CD8-positive, alpha-beta memory T cell (primary cell): ENCODE measurements at places on chromosomes 4 and X. TPM values are rescaled to one million over a fixed set of nuclear protein-coding genes. Genes with fewer than 3 reads are reported as not detected.

The GBA3 gene
- not detected for total RNA-seq

- H3K4me3 ChIP-seq, result no peak overlapping the region
- H3K27me3 ChIP-seq, result no peaks in the 10 kb centered on the region
- DNase-seq, result no peak
- no peaks in the 10 kb centered on the region for H3K4me1 ChIP-seq
These were observed 37.2 kb downstream of the HPF1 start for GRCh38 chr4:169720529-169720928.

- H3K36me3 ChIP-seq, result no peaks in the 10 kb centered on the region
- no peak overlapping the region for H3K27ac ChIP-seq
- DNase-seq, result no peak
- no peak overlapping the region for H3K4me3 ChIP-seq
- no peaks in the 10 kb centered on the region for H3K4me1 ChIP-seq
- H3K27me3 ChIP-seq, result no peaks in the 10 kb centered on the region
These were observed 20.3 kb downstream of the TEC start for GRCh38 chr4:48249378-48249777.

GRCh38 chr4:37803348-37803973, 23.0 kb upstream of the PGM2 start:
- no peaks in the 10 kb centered on the region for H3K27me3 ChIP-seq
- no peak overlapping the region for H3K4me3 ChIP-seq
- no peaks in the 10 kb centered on the region for H3K4me1 ChIP-seq
- H3K36me3 ChIP-seq, result no peaks in the 10 kb centered on the region

The GIMD1 gene
- not detected for total RNA-seq

GRCh38 chr4:142959173-142959572, 113.1 kb upstream of the INPP4B start:
- H3K4me1 ChIP-seq, result no peaks in the 10 kb centered on the region
- no peak overlapping the region for H3K27ac ChIP-seq
- no peaks in the 10 kb centered on the region for H3K36me3 ChIP-seq

The PABPC5 gene
- not detected for total RNA-seq

The SPACA5 gene
- not detected for total RNA-seq

The FOXP3 gene
- total RNA-seq, result 11.2 TPM

GRCh38 chrX:118221733-118222132, 105.1 kb upstream of the KLHL13 start:
- DNase-seq, result no peak
- H3K27me3 ChIP-seq, result no peaks in the 10 kb centered on the region
- no peak overlapping the region for H3K27ac ChIP-seq
- no peaks in the 10 kb centered on the region for H3K4me1 ChIP-seq
- H3K36me3 ChIP-seq, result no peaks in the 10 kb centered on the region

- DNase-seq, result no peak
- peaks cover 28% of the 10 kb centered on the region for H3K4me1 ChIP-seq
- no peak overlapping the region for H3K27ac ChIP-seq
- H3K27me3 ChIP-seq, result no peaks in the 10 kb centered on the region
- peaks cover 9% of the 10 kb centered on the region for H3K36me3 ChIP-seq
These were observed 3.9 kb downstream of the TMEM33 start for GRCh38 chr4:41939016-41939626.

DNA sequence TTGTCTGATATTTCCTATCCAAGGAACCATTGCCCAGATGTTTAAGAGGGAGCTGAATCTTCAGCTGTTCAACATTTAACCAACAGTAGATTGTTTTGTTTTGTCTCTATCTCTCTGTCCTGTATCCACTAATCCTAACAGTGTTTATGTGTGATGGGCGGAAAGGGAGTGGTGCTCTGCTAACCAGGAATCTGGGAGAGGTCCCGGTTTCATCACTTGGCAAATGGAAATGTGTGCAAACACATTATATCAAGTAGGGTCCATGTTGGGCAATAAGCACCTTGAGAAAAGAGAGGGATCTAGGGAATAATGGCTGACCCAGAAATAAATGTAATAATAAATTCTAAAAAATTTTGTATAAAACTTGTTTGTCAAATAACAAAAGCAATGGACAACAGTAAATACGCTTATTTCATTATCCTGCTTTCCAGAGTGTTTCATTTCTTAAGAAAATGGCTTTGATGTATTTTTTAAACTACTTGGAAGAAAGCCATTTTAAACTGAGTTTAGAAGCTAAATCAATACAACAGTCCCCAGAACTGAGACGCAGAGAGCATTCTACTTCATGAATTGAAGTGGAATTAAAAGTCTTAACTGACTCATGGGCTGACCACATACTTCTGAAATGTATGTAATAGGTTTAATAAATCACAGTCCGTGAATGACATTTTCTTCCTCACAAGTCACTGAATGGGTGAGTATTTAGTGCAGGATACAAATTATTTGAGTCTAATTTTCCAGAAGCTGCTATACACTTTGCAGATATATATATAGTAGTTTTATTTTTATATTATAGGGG, 55.8 kb downstream of the EMCN start:
- no peak overlapping the region for H3K4me3 ChIP-seq
- H3K4me1 ChIP-seq, result peaks cover 9% of the 10 kb centered on the region
- no peak overlapping the region for H3K27ac ChIP-seq
- DNase-seq, result no peak
- no peaks in the 10 kb centered on the region for H3K36me3 ChIP-seq
- H3K27me3 ChIP-seq, result no peaks in the 10 kb centered on the region

The ARHGEF38 gene
- total RNA-seq, result not detected

The TRMT10A gene
- total RNA-seq, result 8.1 TPM

GRCh38 chr4:4752576-4753401, 106.7 kb upstream of the MSX1 start:
- H3K4me1 ChIP-seq, result no peaks in the 10 kb centered on the region
- H3K27me3 ChIP-seq, result no peaks in the 10 kb centered on the region

- H3K27me3 ChIP-seq, result no peaks in the 10 kb centered on the region
- H3K4me3 ChIP-seq, result no peak overlapping the region
- H3K36me3 ChIP-seq, result no peaks in the 10 kb centered on the region
- no peak overlapping the region for H3K27ac ChIP-seq
These were observed 244.1 kb upstream of the TEX13A start for GRCh38 chrX:105464618-105465017.

DNA sequence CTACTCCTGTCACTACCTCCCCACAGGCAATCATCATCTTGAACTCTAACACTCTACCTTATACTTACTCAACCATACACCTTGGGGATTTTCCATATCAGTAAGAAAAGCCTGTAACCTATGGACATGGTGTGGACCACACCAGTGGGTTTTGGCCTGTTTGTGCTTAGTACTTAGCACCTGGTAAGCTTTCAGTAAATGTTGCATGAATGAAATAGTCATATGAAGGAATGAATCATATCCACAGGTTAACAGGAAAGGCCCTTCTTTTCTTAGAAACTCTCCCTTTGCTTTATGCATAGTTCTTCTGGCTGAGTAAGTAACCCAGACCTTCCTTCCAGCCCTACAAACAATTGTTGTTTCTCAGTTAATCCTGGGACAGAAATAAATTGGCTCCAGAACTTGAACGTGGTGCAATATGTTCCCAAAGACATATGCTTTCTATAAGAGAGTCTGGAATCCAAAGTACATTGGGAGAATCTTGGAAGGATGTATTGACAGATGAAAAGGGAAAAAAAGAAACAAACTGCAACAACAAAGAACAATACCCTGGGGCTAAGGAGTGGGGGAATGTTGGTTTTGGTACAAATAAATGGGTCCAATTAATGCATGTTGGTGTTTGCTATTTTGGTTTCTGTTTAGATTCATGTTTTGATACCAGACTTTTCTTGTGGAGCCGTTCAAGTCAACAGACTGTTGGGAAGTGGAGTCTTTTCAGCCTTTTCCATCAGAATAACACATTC, 27.8 kb downstream of the RASL11B start:
- no peaks in the 10 kb centered on the region for H3K4me1 ChIP-seq
- no peaks in the 10 kb centered on the region for H3K27me3 ChIP-seq
- H3K4me3 ChIP-seq, result no peak overlapping the region
- H3K36me3 ChIP-seq, result no peaks in the 10 kb centered on the region
- DNase-seq, result no peak
- H3K27ac ChIP-seq, result no peak overlapping the region

- no peaks in the 10 kb centered on the region for H3K4me1 ChIP-seq
- no peak overlapping the region for H3K4me3 ChIP-seq
- no peaks in the 10 kb centered on the region for H3K27me3 ChIP-seq
- DNase-seq, result no peak
- H3K36me3 ChIP-seq, result no peaks in the 10 kb centered on the region
These were observed 875.8 kb upstream of the SLIT2 start for GRCh38 chr4:19375931-19376330.

The ADGRG4 gene
- not detected for total RNA-seq

The DOK7 gene
- total RNA-seq, result not detected

DNA sequence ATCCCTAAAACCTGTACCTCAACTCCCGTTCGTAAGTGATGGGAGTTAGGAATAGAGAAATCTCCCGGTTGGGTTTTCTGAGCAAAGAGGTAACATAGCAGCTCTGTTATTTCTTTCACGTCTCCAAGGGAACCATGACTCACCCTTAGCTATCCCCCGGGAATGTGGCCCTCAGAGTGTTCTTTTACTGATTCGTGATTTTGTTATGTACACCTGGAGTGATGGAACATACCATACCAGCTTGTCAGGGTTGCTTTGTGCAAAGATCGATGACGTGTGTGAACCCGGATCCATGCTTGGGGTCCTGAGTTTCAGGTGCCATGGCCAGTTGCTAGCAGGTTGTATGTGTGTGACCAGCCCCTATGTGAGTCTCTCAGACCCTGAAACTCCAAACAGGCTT, 52.6 kb downstream of the HPRT1 start:
- H3K27me3 ChIP-seq, result no peaks in the 10 kb centered on the region
- no peaks in the 10 kb centered on the region for H3K36me3 ChIP-seq
- no peak overlapping the region for H3K27ac ChIP-seq
- no peak overlapping the region for H3K4me3 ChIP-seq

GRCh38 chr4:123443401-123444289, 47.0 kb downstream of the SPRY1 start:
- no peak overlapping the region for H3K4me3 ChIP-seq
- H3K4me1 ChIP-seq, result no peaks in the 10 kb centered on the region
- H3K27ac ChIP-seq, result no peak overlapping the region

- no peak for DNase-seq
- H3K27me3 ChIP-seq, result no peaks in the 10 kb centered on the region
- H3K27ac ChIP-seq, result no peak overlapping the region
- H3K4me3 ChIP-seq, result no peak overlapping the region
These were observed 67.5 kb downstream of the ZFYVE28 start for GRCh38 chr4:2350982-2351381.
